ENCODE measurements at places on chromosomes 4 and X.

DNA sequence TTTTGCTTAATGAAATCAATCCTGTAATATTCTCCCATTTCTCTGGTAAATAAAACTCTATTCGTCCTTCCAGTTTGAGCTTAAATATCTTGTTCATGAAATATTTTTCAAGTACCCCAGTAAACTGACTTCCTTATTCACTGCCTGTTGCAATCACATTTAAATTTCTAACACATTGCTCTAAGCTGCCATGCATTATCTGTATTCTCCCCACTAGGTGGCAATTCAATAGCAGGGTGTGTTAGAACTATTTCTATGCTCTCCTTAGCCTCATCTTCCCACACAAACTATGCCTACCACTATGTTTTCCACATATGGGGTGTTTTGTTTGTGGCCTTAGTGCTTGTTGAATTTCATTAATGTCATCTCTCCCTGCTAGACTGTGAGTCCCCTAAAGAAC lies 377.1 kb upstream of the HS3ST1 start:
- no peak overlapping the region for H3K4me3 ChIP-seq
- H3K36me3 ChIP-seq: no peaks in the 10 kb centered on the region
- H3K27me3 ChIP-seq: no peaks in the 10 kb centered on the region
- no peak for DNase-seq
- H3K27ac ChIP-seq: no peak overlapping the region

DNA sequence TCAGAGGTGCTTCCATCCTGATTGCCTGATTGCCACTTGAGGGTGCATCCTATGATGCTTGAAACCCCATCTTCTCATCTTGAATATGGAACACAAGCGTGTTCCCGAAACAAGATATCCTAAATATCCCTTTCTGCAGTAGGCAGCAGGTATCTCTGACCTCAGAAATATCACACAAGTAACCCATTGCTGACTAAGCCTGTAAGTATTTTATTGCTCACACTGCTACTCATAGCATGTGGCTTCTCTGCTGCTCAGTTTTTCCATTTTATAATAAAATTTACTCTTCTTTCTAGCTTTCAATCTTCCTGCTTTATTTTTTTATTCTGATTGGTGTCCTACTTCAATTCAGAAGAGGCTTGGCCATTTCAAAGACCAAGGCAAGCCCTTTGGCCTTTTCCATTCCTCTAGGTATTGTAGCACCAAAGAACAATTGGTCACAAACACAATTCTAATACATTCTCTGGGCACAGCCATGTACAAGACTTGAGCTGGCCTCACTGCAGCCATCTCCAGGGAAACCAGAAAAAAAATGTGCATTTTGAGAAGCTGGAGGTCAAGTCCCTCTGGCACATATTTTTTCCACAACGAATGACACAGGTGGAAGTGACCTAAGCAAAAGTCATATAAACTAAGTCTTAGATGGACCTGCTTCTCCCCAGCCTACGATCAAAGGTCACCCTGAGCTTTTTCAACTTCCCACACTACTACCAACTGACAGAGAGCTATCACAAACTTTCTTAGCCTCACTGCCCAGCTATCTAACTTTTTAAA lies 107.0 kb downstream of the OR13H1 start:
- no peak overlapping the region for H3K4me3 ChIP-seq
- no peaks in the 10 kb centered on the region for H3K36me3 ChIP-seq
- no peak for DNase-seq
- H3K27ac ChIP-seq: no peak overlapping the region
- peaks cover 6% of the 10 kb centered on the region for H3K4me1 ChIP-seq

GRCh38 chrX:85685843-85686242 lies 306.4 kb upstream of the POF1B start:
- H3K27ac ChIP-seq: no peak overlapping the region
- DNase-seq: no peak
- no peaks in the 10 kb centered on the region for H3K4me1 ChIP-seq
- no peak overlapping the region for H3K4me3 ChIP-seq
- no peaks in the 10 kb centered on the region for H3K27me3 ChIP-seq
- no peaks in the 10 kb centered on the region for H3K36me3 ChIP-seq

DNA sequence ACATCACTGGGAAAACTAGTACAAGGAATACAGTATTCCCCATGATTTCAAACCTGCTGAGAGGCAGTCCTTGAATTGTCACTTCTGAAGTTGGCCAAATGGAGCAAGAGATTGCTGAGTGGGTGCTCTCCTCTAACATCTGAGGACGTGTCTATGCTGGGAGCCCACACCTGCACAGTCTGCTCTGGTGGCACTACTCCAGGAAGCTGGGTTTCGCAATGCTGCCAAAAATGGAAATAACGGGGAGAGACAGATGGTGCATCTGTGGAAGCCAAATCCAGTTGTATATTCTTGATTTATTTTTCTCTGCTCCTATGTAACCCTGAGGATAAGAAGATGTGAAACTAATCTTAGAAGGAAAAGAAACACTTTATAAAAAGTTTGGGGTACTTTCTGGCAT lies 240.1 kb upstream of the CTSO start:
- DNase-seq: no peak
- no peaks in the 10 kb centered on the region for H3K27me3 ChIP-seq
- H3K27ac ChIP-seq: no peak overlapping the region
- no peak overlapping the region for H3K4me3 ChIP-seq
- no peaks in the 10 kb centered on the region for H3K4me1 ChIP-seq

DNA sequence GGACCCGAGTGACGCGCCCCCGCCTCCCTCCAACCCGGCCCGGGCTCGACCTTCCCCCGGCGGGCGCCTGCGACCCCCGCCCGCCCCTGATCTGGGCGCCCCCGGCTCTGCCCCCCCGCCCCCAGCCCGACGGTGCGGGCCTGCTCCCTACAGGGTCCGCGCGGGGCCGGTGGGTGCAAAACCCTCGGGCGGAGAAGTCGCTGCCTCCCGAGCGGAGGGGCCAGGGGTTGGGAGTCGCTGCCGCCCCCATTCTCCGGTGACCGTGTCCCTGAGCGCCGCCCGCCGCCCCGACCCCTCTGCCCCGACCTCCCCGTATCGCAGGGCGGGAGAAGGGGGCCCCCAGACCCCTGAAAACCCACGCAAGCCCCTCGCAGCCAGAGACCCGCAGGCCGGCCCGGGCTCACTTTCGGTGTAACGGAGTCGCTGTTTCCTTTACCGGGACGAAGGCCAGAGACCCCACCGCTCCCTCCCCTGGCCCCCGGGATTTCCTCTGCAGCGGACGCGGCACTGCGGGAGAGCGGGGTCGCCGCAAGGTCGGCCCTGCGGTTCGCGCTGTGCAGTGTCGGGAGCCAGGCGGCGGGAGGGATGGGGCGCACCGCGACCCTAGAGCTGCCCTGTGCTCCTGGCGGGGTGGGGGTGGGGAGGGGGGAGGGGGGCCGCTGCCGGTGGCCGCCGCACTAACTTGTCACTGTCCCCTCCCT lies 729 bp upstream of the CPLX1 start:
- DNase-seq: no peak
- no peak overlapping the region for H3K27ac ChIP-seq
- peaks cover 14% of the 10 kb centered on the region for H3K4me1 ChIP-seq
- no peaks in the 10 kb centered on the region for H3K36me3 ChIP-seq

DNA sequence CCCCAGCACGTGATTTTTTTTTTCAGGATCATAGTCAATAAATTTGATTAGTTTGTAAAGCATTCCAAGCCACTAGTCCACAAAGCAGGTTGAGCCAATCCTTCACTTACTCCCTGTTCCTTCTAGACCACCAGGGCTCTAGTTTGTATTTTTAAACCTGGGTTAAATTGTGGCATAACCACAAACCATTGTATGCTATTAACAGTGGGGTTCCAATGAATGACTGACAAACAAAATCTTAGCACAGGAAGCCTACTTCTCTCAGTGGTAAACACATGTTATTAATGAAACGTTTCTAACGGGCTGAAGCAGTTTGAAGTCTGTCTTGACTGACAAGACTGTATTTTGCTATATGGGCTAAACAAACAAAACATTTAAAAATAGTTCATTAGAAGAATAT lies 48.6 kb upstream of the GYPA start:
- no peak overlapping the region for H3K4me3 ChIP-seq
- no peak overlapping the region for H3K27ac ChIP-seq
- no peaks in the 10 kb centered on the region for H3K4me1 ChIP-seq
- H3K36me3 ChIP-seq: no peaks in the 10 kb centered on the region
- no peaks in the 10 kb centered on the region for H3K27me3 ChIP-seq
